COLO829 (cell line): ENCODE measurements at places on chromosomes 11 and 22.

GRCh38 chr11:60372767-60373166 is 5.6 kb upstream of the MS4A7 start:
- no peak for DNase-seq

GRCh38 chr11:133842053-133842452 is 3.3 kb downstream of the SPATA19 start:
- DNase-seq = no peak

DNA sequence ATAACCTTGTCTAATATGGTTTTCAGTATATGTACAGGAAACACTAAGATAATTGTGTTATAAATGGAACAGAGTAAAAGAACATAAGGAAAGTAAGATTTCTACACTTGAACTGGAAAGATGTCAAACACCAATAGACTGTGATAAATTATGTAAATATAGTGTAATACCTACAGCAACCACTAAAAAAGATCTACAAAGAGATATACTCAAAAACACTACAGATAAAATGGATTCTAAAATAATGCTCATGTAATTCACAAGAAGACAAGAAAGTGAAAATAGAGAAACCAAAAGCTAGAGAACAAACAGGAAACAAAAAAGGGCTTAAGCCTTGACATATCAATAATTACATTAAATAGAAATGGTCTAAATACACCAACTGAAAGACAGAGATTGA is 30.9 kb downstream of the DEUP1 start:
- no peak for DNase-seq

- no peak for DNase-seq
Measured at GRCh38 chr22:45420011-45420410, 6.5 kb downstream of the RIBC2 start.

GRCh38 chr11:92380882-92381281 is 156.3 kb downstream of the FAT3 start:
- DNase-seq = no peak

DNA sequence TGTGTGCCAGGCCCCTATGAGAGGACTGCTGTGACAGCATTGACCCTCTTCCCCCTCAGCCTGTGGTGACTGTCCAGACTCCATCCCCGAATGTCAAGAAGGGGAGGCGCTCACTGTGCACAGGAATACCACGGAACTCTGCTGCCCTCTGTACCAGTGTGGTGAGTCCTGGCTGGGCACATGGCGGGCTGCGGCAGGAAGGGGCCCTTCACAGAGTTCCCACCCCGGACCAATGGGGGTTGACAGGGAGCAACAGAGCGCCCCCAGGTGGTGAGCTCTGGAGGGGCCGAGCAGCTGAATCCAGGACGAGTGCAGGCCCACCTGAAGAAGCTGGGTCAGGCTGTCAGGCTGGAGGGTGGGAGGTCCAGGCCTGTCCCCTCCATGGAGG is 83.8 kb upstream of the MYOD1 start:
- DNase-seq = no peak

DNA sequence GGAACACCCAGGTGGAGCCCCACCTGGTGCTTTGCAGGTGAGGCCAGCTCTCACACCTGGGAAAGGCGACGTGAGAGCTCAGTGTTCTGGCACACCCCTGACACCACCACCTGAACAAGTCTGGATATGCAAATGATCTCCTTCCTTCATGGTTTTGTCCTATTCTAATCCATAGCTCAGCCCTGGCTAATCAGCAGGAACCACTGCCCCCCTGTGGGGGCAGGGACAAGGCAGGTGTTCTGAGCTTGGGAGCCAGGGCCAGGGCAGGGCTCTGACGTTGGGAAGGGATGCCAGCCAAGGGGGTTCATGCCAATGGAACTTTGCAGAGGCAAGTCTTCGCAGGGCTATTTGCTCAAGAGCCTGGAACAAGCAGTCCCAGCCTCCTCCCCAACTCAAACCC is 144.2 kb downstream of the TRIM29 start:
- no peak for DNase-seq

DNA sequence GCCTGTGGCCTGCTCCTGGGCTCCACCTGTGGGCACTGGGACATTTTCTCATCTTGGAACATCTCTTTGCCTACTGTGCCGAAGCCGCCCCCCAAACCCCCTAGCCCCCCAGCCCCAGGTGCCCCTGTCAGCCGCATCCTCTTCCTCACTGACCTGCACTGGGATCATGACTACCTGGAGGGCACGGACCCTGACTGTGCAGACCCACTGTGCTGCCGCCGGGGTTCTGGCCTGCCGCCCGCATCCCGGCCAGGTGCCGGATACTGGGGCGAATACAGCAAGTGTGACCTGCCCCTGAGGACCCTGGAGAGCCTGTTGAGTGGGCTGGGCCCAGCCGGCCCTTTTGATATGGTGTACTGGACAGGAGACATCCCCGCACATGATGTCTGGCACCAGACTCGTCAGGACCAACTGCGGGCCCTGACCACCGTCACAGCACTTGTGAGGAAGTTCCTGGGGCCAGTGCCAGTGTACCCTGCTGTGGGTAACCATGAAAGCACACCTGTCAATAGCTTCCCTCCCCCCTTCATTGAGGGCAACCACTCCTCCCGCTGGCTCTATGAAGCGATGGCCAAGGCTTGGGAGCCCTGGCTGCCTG is 1.4 kb downstream of the SMPD1 start:
- DNase-seq = no peak

GRCh38 chr11:12544986-12545775 is 129.0 kb upstream of the TEAD1 start:
- no peak for DNase-seq

- no peak for DNase-seq
Measured at GRCh38 chr11:8361664-8362210, 98.1 kb upstream of the LMO1 start.

GRCh38 chr11:35847473-35847872 is 96.4 kb upstream of the LDLRAD3 start:
- DNase-seq = no peak

DNA sequence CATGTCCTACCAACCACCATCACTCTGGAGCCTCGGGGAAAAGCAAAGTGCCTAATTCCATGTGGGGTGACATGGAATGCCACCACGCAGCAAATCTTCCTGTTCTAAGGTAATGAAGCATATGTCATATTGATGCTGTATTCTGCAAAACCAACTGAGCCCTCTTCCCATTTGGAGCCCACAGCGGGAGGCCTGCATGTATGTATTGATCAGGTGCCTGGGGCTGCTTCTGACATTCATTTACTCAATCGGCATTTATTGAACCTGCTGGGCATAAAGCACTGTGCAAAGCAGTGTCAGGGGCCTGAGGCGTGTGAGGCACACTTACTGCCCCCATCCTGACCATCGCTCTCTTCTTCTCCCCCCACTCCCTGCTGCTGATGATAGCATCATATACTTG is 39.1 kb downstream of the ANKK1 start:
- no peak for DNase-seq

DNA sequence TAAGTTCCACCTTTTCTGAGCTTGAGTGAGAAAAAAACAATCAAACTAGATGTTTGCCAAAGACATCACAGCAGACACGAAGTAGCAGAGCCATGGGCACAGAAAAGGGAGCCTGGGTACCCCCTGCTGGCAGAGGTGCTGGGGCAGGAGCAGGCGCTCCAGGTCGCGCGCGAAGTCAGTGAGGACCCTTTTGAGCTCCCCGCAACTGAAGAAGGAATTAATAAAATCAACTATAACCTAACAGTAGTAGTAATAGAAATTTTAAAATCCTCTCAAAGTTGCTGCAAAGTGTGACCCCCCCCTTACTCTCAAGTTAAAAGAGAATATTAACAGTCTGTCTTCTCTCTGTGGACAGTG is 20.0 kb upstream of the PARVB start:
- DNase-seq = no peak

DNA sequence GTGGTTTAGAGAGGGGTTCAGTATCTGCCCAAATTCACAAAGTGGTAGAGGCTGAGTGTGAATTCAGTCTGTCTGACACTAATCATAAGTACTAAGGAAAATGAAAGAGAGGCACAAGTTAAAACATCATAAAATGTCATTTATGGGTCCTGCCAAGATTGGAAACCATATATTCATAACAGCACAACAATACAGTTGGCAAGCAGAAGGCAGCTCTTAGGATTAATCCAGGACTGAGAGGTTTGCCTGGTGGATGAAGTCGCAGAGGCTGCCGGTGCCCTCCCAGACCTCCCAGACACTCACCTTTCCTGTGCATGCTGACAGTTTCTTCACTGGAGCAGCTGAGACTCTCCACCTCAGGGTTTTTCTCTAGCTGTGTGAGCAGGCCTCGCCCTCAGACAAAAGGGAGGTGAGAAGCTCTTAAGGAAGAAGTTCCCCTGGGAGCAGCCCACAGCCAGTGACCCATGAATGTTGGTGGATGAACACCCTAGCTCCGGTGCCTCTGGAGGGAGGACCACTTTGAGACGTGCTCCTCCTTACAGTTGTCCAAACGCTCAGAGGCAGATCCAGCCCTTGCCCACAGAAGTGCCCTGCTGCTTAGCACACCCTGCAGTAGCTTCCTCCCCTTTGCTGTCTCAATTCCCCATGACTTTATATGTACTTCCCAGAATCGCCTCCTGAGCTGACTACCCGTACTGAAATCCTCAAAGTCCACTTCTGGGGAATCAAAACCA is 43.7 kb downstream of the MAML2 start:
- no peak for DNase-seq

- no peak for DNase-seq
Measured at GRCh38 chr11:47244448-47245350, 3.9 kb downstream of the ACP2 start.

GRCh38 chr11:111450480-111451320 is 61.5 kb downstream of the BTG4 start:
- DNase-seq = peak; percentile 45

DNA sequence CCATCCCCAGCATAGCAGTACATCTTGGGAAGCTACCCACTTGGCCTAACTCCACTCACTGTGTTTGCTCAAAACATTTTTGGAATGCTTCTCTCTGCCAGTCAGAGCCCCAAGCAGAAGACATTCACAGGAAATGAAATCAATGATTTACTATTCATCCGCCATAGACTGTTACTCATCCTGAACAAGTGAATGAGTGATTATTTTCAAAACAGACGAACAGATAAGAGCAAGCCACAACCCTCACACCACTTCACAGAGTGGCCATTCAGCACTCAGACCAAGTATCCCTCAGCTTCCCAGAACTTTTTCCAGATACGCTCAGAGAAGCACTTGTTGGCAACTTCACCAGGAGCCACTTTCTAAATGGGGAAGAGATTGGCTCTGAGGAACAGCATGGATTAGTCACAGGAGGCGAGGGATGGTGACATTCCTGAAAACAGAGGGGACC is 13.0 kb upstream of the UBASH3B start:
- DNase-seq = peak; percentile 84

GRCh38 chr22:49595465-49596078 is 232.1 kb downstream of the BRD1 start:
- no peak for DNase-seq

DNA sequence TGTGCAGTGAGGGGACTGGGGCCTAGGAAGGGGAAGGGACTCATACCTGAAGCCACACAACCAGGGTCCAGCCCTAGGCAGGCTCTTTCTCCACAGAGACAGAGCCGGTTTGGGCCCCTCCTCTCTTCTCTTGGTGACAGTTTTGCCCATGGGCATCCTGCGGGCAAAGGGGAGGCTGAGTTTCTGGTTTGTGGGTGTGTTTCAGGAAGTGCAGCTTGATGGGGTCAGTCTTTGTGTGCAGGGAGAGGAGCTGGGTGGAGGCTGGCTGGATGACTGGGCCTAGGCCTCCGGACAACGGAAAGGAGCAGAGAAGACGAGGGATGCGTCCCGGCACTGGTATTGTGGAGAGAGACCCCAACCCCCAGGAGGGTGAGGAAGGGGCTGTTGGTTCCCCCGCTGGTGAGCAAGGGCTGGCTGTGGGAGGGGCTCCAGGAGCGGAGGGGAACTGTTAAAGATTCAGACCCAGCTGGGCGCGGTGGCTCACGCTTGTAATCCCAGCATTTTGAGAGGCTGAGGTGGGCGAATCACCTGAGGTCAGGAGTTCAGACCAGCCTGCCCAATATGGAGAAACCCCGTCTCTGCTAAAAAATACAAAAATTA is 23.4 kb upstream of the CELSR1 start:
- no peak for DNase-seq
